ENCODE measurements at places on chromosomes 4 and X.

DNA sequence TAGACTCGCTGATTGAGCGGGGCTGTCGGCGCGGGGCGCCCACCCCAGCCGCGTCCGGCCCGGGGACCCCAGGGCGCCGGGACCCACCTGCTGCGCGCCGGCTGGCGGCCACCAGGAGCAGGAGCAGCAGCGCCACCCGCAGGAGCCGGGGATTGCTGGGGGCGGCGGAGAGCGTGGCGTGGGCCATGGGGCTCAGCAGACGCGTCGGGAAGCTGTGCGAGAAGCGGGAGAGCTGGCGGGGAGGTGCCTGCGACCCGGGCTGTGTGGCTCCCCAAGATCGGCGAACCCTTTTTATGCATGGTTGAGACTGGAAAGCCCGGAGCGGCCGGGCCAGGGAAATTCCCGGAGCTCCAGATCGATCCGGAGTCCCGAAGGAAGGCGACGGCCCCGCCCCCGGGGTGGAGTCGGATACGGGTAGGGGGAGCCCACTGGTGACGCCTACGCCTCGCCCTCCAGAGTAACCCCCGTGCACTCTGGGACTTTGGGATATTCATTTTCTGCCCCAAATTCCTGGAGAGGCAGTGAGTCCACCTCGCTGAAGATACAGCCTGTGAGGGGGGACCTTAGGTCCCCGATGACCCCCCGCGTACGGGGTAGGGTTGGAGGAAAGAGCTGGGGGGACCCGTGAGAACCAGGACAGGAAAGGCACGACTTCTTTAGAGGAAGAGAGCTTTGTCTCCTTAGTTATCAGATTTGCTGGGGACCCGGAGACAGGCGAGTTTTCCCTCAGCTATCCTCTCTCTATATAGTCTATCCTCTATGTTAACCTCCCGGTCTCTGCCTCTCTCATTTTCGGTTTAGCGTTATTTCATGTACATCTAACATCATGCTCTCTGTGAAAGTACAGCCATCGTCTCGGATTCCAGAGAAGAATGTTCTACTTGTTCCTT lies at the start of gene CXCL3:
Gene CXCL3 (minus strand): TSS at position 265 of the 890 bp plus-strand sequence. CDS start 78 bp downstream, at position 187.
- peak; percentile 60 for DNase-seq

GRCh38 chr4:6820695-6821094 lies 38.2 kb downstream of the KIAA0232 start:
- no peak for DNase-seq

GRCh38 chrX:18297251-18297650 lies 57.2 kb downstream of the SCML2 start:
- DNase-seq, result no peak

- DNase-seq, result no peak
Observed at GRCh38 chr4:111013846-111014245, 391.0 kb upstream of the PITX2 start.

- no peak for DNase-seq
Observed at GRCh38 chr4:146310319-146311021, 96.1 kb downstream of the REELD1 start.

GRCh38 chr4:134144337-134144736 lies 57.3 kb downstream of the PABPC4L start:
- DNase-seq, result no peak

- DNase-seq, result no peak
Observed at GRCh38 chrX:66961665-66962064, 322.8 kb upstream of the EDA2R start.

- peak; percentile 27 for DNase-seq
Observed at GRCh38 chr4:73844345-73844744, 7.9 kb downstream of the CXCL6 start.

- no peak for DNase-seq
Observed at GRCh38 chr4:39994406-39994805, 16.7 kb upstream of the PDS5A start.

DNA sequence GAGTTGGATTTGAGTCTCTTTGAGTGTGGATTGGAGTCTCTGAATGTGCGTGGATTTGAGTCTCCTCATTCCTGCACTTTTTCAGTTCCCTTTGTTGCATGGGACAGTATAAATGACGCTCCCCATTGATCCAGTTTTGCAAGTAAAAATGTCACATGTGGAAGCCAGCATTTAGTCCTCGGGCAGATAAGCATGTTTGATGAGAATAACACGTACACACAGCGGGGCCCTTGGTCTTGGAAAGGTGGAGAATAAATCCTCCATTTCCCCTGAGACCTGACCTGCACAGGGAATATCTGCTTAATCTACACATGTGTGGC lies 8.1 kb downstream of the P2RY8 start:
- DNase-seq, result no peak

- DNase-seq, result no peak
Observed at GRCh38 chrX:39973810-39974209, 123.9 kb downstream of the BCOR start.

GRCh38 chr4:186146458-186146857 lies 42.0 kb downstream of the FAM149A start:
- DNase-seq, result no peak

DNA sequence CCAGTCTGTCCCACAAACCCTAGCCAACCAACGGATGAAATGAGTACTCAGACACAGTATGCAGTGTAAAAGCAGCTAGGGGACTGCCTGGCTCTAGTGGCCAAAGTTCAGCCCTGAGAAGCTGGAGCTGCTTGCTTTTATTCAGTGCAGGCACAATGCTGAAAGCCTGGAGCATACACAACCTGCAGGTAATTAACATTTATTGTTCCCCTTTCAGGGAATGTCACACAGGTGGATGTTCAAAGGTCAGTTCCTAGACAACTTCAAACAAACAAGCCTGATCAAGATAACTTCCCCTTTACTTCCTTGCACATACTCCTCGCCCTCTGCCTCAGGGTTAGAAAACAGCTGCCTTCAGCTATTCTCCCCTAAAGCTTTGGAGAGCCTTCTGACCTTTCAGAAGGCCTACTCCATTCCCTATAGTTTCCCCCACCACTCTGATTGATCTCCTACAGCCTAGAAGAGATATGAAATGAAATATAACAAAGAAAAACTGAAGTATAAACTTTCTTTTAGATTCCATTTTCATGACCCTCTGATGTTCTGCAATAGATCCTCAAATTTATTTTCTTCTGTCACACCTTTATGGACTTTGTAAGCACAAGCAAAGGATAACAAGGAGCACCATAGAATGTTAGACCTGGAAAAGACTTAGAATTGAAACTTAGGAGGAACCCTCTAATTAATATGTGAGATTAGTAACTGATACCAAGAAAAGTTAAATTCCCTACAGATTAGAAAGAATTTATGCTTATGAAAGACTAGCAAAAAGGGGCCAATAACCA lies 6.8 kb upstream of the DCAF8L1 start:
- DNase-seq, result no peak

- DNase-seq, result peak; percentile 10
Observed at GRCh38 chr4:157075401-157075800, 549 bp upstream of the GLRB start.

DNA sequence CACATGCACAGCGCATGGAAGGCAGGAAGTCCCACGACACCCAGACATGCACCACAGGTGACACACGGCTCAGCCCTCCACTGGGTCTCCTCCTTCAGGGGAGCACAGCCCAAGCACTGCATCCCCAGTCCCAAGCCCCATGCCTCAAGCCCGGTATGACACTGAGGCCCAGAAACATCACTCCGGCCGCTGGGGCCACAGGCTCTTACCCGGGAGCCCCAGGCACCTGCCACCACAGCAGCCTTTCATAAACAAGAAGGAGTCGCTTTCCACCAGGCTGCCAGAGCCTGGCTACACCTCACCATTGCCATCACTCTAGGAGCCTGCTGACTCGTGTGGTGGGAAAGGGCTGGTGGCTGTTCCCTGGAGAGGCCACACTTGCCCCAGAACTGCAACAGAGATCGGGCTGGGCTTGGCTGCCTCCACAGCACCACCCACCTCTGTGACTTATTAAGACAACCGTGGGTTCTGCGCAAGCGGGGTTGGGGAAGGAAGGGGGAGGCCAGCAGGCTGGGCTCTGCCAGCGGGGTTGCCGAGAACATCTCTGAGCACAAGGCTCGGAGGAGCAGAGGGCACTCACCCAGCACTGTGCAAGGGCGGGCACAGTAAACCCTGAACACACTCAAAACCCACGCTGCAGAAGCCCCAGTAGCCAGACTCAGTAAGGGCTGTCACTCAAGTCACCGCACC lies 4.5 kb downstream of the HAUS7 start:
- no peak for DNase-seq

DNA sequence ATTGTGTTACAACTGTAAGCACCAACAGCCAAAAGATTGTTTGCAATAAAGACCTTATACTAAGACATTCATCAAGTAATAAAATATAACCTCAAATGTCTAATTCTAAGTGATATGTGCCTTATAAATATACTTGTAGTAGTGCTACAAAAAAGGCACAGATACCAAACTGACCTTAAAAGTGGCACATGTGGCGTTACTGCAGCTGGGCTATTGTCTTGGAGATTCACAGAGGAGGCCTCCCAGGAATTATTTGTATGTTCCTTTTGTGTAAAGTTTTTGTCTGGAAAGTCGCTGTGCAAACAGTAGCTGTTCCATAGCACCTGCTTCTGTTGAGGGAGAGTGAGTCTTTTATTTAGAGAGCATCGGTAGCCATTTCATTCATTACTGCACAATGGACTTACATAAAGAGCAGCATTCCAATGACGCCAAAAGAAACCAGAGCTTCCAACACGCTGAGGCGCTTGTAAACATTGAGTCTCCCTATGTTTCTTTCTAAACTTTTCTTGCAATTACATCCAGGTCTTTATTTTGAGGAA lies 143.7 kb downstream of the RPA4 start:
- no peak for DNase-seq

- no peak for DNase-seq
Observed at GRCh38 chrX:6002056-6002455, 226.6 kb downstream of the NLGN4X start.

- DNase-seq, result no peak
Observed at GRCh38 chr4:78692822-78693170, 83.4 kb upstream of the BMP2K start.

GRCh38 chr4:67892905-67893304 lies 9.1 kb upstream of the TMPRSS11D start:
- no peak for DNase-seq

- DNase-seq, result no peak
Observed at GRCh38 chr4:125639182-125639621, 324.4 kb downstream of the FAT4 start.

GRCh38 chr4:22969287-22969896 lies 276.7 kb downstream of the GBA3 start:
- no peak for DNase-seq

GRCh38 chrX:123581586-123581985 lies 151.3 kb downstream of the THOC2 start:
- no peak for DNase-seq

DNA sequence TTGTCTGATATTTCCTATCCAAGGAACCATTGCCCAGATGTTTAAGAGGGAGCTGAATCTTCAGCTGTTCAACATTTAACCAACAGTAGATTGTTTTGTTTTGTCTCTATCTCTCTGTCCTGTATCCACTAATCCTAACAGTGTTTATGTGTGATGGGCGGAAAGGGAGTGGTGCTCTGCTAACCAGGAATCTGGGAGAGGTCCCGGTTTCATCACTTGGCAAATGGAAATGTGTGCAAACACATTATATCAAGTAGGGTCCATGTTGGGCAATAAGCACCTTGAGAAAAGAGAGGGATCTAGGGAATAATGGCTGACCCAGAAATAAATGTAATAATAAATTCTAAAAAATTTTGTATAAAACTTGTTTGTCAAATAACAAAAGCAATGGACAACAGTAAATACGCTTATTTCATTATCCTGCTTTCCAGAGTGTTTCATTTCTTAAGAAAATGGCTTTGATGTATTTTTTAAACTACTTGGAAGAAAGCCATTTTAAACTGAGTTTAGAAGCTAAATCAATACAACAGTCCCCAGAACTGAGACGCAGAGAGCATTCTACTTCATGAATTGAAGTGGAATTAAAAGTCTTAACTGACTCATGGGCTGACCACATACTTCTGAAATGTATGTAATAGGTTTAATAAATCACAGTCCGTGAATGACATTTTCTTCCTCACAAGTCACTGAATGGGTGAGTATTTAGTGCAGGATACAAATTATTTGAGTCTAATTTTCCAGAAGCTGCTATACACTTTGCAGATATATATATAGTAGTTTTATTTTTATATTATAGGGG lies 55.8 kb downstream of the EMCN start:
- DNase-seq, result no peak

- no peak for DNase-seq
Observed at GRCh38 chr4:1194010-1194900, 21.9 kb upstream of the SPON2 start.

- DNase-seq, result no peak
Observed at GRCh38 chr4:98905839-98906238, 23.1 kb downstream of the EIF4E start.
